CD4-positive, CD25-positive, alpha-beta regulatory T cell (primary cell): ENCODE measurements at places on chromosomes 6 and 20.

GRCh38 chr6:138431256-138432062 is 27.4 kb downstream of the HEBP2 start:
- DNase-seq: no peak

DNA sequence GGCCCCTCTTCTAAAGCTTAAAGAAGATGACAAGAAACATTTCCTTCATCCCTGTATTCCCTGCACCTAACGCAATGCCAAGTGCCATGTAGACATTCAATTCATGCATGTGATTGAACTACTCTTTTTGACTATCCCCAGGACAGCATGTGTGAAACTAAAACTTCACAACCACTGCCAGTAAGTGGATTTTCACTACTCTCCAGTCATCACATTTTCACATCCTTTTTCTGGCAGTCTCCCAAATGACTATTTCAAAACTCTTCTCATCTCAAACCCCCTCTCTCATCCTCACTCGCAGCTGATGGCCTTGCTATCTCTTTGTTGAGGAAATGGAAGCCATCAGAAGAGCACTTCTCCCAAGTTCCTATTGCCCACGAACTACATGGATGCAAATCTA is 122.6 kb downstream of the OPRM1 start:
- DNase-seq: no peak

- no peak for DNase-seq
These were observed 245.0 kb downstream of the TTLL2 start for GRCh38 chr6:167569879-167570278.

- DNase-seq: no peak
These were observed at the start of gene ARMH2 for GRCh38 chr6:24798740-24799540. Gene ARMH2 (minus strand): TSS chr6:24798917. CDS start chr6:24798857, 60 bp downstream.

GRCh38 chr6:121647905-121648304 is 212.5 kb downstream of the GJA1 start:
- DNase-seq: no peak

DNA sequence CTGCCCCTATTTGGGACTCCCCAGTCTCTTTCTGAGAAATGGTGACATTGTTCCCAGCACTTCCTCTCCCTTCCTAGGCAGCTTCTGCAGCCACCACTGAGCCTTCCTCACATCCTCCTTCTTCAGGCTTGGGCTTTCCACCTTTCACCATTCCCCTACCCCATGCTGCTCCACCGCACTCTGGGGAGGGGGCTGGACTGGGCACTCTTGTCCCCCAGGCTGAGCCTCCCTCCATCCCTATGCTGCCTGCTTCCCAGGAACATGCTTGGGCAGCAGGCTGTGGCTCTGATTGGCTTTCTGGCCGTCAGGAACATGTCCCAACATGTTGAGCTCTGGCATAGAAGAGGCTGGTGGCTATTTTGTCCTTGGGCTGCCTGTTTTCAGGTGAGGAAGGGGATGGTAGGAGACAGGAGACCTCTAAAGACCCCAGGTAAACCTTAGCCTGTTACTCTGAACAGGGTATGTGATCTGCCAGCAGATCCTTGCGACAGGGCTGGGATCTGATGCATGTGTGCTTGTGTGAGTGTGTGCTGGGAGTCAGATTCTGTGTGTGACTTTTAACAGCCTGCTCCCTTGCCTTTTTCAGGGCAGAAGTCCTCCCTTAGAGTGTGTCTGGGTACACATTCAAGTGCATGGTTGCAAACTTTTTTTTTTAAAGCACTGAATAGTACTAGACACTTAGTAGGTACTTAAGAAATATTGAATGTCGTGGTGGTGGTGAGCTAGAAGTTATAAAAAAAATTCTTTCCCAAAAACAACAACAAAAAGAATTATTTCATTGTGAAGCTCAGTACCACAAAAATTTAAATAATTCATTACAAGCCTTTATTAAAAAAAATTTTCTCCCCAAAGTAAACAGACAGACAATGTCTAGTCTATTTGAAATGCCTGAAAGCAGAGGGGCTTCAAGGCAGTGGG is 2.1 kb upstream of the CDKN1A start:
- no peak for DNase-seq

DNA sequence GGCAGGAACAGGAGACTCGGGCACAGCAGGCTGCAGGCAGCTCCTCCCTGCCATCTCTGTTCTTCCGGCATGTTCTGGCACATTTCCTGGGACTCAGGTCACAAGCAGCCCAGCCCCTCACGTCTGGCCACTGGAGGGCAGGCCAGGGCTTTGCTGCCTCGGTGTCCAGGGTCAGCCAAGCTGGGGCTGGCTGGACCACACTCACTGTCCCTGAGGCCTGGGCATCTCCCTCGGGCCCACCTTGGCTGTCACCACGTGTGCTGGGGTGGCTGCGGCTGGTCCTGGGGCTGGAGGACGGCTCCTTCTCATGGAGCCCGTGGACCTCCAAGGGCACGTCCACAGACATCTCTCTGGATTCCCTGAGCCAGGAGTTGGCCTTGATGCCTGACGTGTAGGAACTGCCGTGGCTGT is 18.5 kb downstream of the FRMD1 start:
- DNase-seq: no peak

DNA sequence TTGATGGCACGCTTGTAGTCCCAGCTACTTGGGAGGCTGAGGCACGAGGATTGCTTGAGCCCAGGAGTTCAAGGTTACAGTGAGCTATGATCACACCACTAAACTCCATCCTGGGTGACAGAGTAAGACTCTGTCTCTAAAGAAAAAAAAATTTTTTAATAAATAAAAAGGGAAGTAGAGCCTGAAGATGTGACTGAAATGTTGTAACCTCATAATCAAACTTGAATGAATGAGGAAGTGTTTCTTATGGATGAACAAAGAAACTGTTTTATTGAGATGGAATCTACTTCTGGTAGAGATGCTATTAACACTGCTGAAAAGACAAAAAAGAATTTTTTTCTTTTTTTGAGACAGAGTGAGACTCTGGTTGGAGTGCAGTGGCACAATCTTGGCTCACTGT is 6.7 kb downstream of the MAK start:
- DNase-seq: no peak

DNA sequence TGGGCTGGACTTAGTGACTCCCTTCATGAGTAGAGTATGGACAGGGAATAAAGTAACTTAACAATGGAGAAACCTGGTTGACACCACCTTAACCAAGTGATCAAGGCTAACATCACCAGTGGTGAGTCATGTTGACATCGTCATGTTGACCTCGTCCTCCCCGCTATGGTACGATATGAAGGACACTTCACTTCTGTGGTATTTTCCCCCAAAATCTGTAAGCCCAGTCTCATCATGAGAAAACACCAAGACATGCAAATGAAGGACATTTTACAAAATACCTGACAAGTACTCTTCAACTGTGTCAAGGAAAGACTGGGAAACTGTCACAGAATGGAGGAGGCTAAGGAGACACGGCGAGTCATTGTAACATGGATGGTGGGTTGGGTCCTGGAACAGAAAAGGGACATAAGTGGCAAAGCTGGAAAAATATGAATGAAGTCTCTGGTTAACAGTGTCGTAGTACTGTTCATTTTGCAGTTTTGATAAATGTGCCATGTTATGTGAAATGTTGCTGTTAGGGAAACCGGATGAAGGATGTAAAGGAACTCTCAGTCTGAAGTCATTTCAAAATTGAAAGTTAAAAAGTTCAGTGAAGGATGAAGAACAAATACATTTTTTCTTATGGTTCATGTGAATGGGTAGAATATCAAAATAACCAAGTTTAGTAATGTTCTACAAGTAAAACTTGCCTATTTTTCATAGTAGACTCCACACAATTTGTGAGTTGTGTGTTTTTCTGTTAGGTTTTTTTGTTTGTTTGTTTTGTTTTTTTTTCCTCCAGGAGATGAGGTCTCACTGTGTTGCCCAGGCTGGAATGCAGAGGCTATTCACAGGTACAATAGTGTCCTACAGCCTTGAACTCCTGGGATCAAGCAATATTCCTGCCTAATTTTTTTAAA is 247.5 kb downstream of the TMEM242 start:
- peak; percentile 56 for DNase-seq

DNA sequence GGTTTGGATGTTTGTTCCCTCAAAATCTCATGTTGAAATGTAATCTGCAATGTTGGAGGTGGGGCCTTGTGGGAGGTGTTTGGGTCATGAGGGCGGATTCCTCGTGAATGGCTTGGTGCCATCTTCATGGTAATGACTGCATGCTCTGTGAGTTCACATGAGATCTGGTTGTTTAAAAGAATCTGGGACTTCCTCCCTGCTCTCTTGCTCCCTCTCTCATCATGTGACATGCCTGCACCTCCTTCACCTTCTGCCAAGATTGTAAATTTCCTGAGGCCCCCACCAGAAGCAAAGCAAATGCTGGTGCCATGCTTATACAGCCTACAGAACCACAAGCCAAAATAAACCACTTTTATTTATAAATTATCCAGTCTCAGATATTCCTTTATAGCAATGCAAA is 250.3 kb upstream of the PLN start:
- DNase-seq: no peak

- no peak for DNase-seq
These were observed 1.1 kb downstream of the PTPRK start for GRCh38 chr6:128519132-128519930.

DNA sequence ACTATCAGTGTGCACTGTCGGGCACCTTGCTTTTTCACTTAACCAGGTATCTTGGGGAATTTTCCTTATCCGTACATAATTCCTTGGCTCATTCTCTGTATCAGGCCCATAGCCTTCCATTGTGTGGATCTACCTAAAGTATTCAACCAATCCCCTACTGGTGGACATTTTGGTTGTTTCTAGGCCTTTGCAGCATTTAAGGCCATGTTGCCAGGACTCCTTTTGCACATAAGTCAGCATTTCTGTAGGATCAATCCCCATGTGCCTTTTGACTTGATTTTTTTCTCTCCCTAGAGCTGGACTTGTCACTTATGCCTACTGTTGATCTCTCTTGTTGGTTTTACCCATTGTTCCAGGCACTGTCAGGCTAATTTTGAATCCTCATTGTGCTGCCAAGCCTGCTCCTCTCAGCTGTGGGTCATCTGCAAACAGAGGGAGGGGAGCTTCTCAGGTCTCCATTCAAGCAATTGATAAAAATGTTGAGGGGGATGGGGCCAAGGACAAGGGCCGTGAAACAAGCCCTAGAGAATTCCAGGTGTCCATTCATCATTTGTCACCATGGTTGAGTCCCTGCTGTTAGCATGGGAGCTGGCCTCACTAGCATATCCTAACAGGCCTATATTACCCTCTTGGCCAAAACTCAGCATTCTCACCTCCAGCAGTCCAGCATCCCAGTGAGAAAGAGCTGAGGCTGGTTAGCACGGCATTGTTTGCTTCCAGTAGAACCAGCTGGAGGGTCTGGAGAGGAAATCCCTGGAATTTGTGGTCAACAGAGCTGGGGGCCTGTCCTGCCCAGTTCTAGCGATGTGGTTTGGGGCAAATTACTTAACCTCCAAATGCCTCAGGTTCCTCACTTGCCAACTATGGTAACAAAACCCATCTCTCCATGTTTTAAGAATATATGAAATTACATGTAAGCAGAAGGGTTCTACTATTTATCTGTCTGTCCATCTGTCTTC is 178.4 kb downstream of the MRPL14 start:
- no peak for DNase-seq

- no peak for DNase-seq
These were observed 17.4 kb upstream of the SLCO4A1 start for GRCh38 chr20:62624719-62625453.

DNA sequence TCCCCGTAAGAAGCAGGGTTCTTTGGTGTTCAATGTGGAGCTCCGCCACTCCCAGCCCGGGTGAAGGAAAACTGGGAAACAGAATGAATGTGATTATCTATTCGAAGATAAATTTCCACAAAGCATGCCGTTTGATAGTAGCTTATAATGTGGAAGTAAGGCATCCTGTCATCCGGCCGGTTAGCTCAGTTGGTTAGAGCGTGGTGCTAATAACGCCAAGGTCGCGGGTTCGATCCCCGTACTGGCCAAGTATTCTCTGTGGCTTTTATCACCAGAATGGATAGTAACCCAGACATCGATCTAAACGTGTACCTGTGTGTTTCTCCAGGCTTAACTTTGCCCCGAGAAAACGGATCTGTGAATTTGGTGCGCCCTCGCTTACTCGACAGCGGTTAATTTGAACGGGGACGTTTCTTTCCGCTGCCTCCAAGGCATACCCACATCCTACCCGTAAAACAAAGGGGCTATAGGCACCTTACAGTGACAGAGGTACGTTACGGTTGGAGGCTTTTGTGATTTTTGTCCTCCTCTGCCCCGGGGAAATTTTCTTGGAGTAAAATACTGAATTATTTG is 215.2 kb upstream of the ZNF184 start:
- peak; percentile 77 for DNase-seq

- DNase-seq: peak; percentile 85
These were observed 56.6 kb upstream of the CCN6 start for GRCh38 chr6:111997078-111997852.

DNA sequence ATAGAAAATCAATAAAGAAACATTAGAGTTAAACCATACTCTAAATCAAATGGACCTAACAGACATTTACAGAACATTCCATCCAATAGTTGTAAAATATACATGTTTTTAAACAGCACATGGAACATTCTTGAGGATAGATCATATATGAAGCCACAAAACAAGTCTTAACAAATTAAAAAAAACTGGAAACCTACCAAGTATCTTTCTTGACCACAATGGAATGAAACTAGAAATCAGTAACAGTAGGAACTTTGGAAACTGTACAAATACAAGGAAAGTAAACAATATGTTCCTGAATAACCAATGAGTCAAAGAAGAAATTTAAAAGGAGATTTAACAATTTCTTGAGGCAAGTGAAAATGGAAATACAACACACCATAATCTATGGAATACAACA is 91.2 kb upstream of the GLP1R start:
- DNase-seq: no peak

GRCh38 chr6:53673162-53673727 is 7.7 kb upstream of the KLHL31 start:
- no peak for DNase-seq

GRCh38 chr6:158170656-158171081 is 2.5 kb downstream of the GTF2H5 start:
- no peak for DNase-seq

DNA sequence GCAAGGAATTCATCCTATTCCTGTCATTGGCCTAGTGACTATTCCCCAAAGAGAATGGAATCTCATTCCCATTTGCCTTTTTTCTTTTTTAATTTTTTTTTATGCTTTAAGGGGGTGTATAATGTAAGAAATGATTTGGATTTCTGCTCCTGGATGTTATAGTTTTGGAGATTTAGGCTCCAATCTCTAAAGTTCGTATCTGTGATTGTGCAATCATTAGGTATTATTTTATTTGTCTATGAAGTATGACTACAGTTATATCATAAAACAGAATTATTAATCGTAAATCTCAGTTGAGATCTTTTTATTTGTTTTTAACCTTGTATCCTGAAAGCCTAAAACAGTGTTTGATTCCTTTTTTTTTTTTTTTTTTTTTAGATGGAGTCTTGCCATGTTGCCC is 41.7 kb upstream of the EEF1A1 start:
- no peak for DNase-seq

GRCh38 chr6:36224918-36225461 is 28.4 kb downstream of the BRPF3 start:
- DNase-seq: no peak
